ENCODE measurements at places on chromosomes 4 and X.

GRCh38 chr4:80967346-80967745 is 63.2 kb upstream of the BMP3 start:
- no peak for DNase-seq

- DNase-seq, result no peak
Measured at GRCh38 chrX:148825696-148826095, 325.3 kb downstream of the AFF2 start.

DNA sequence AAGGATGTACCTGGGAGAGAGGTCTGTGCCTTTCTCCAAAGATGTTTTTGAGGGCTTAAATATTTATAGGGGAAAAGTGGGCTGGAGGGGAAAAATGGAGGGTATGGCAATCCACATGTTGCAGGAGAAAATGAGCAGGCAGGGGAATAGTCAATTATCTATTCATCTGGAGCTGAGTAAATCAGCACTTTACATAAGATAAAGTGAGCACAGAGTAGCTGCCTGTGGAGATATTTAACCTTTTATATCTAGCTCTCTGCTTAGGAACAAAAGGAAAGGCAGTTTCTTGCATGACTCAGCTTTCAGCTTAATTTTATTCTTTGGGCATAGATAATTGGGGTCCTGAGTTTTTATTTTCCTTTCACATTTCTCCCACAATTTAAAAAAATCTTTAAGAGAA is 93.6 kb upstream of the NPY2R start:
- no peak for DNase-seq

DNA sequence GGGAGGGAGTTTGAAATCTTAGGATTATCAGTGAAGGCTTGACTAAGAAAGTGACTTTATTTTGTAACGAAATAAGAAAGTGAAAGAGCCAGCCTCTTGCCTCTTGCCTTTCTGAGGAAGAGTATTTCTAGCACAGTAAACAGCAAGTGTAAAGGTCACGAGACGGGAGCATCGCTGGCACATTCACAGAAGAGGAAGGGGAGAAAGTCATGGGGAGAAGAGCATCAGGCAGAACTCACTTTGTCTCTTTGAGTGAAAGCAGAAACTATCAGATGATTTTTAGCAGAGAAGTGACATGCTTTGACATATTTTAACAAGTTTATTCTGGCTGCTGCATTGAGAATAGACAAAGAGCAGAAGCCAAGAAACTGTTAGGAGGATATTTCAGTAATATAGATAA is 313.8 kb downstream of the CAMK2D start:
- no peak for DNase-seq

DNA sequence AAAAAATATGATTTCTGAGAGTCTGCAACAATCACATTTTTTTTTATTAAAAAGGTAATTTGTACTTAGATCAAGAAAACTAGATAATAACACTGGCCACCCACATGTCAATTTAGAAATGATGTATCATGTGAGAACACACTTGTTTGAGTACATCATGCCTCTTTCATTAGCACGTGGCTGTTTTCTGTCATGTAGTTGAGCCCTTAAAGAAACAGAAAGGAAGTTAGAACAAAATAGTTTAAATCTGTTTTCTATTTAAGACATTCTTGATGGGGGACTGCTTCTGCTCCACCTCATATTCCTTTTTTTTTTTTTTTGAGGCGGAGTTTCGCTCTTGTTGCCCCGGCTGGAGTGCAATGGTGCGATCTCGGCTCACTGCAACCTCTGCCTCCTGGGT is 207.5 kb downstream of the NSUN7 start:
- no peak for DNase-seq

DNA sequence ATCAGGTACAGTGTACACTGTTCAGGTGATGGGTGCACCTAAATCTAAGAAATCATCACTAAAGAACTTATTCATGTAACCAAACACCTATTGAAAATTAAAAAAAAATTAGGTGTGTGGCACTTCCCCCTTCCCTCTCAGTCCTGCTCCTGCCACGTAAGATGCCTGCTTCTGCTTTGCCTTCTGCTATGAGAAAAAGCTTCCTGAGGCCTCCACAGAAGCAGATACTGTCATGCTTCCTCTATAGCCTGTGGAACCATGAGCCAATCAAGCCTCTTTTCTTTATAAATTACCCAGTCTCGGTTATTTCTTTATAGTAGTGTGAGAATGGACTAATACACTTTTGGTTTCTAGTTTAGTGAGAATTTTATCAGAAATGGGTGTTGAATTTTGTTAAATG is 459.8 kb upstream of the DIPK2B start:
- DNase-seq, result no peak

- DNase-seq, result no peak
Measured at GRCh38 chr4:142202404-142203332, 566.3 kb downstream of the IL15 start.

GRCh38 chr4:113469023-113469390 is 292.5 kb downstream of the CAMK2D start:
- DNase-seq, result no peak

DNA sequence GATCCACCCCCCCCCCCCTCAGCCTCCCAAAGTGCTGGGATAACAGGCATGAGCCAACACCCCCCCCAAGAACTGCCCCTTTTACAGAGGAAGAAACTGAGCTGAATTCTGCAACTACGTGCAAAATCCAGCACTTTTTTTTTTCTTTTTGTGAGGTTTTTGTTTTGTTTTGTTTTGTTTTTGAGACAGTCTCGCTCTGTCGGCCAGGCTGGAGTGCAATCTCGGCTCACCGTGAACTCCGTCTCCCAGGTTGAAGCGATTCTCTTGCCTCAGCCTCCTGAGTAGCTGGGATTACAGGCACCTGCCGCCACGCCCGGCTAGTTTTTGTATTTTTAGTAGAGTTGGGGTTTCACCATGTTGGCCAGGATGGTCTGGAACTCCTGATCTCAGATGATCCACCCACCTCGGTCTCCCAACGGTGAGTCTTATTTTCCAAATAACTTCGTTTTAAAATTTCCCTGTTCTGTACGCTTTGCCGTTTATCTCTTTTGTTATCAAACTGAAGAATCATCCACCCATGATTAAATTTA is 4.9 kb downstream of the CRLF2 start:
- DNase-seq, result no peak

- DNase-seq, result peak; percentile 2
Measured at GRCh38 chr4:120517966-120518365, 404.6 kb downstream of the PRDM5 start.

DNA sequence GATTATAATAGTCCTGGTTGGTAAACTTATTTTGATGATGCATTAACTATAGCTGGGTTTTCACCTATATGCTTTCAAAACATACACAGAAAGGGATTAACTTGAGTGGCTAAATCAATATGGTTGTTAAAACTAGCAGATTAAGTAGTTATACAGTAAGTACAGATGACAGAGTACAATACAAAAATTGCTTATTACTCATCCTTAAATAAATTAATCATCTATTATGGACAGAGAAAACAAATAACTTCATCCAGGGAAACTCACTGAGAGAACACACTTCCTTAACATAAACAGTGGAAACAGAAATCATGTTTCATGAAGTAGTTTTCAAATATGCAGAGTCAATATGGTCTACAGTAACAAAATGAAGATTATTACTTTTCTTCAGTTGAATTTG is 133.4 kb downstream of the AREG start:
- no peak for DNase-seq

GRCh38 chr4:94516999-94517398 is 65.3 kb downstream of the PDLIM5 start:
- DNase-seq, result no peak

DNA sequence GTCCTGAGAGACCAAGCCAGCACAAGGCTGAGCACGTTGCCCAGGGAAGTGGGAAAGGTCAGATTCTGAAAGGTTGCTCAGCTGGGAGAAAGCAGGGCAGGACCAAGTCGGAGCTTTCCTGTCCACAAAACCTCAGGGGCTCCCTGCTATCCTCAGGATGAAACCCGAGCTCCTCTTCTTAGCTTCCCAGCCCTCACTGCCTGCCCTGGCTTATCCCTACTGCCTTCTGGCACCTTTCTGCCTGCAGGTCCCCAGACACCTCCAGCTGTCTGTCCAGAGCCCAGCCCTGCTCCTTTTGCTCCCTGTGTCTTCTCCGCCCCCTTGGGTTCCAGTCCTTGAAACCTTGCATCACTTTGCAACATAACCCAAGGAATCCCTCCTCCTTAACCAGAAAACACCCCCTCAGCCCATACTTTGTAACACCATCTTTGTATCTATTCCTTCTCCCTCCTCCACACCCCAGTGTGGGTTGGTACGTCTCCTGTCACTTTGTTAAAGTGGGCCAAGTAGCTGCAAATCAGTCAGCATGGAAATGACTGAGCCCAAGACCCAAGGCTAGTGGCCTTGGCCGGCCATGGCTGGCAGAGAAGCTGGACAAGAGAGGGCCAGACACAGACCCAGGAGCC is 20.0 kb upstream of the PRRG3 start:
- no peak for DNase-seq

DNA sequence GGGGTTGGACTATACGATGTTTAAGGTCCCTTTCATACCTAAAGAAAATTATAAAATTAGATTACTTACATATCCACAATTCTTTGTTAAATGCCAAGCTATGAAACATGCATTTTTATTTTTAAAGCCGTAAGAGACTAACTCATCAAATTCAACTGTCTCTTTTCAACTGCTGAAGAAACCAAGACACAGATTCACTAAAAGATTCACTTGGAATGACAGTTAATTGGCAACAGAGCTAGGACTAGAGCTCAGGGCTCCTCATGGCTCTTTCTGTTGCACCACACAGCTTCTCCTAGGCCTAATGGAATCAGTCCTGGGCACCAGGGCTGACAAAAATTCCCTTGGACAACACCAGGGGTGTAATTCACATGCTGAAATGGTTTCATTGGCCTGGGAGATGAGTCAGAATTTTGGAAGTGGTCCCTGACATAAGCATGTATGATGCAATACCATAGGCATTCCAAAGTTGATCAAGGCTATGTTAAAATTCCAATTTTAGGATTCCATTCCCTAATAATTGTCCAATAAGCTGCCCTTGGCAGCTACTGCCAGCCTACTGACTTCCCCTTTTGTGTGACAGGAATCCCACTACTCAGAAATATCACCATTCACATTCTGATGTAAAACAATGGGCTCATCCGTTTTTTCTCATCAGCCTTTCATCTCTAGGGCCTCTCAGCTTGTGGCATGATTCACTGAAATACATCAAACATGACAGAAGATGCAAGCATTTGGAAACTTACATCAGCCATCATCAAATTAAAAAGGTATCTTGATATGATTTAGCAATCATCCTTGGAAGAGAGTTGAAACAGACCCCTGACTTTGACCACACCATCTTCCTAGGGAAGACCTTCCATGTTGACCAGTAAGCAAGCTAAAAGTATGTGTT is 54.2 kb downstream of the PLAC1 start:
- peak; percentile 51 for DNase-seq

GRCh38 chrX:154412468-154412867 is 1.1 kb downstream of the TAFAZZIN start:
- no peak for DNase-seq

DNA sequence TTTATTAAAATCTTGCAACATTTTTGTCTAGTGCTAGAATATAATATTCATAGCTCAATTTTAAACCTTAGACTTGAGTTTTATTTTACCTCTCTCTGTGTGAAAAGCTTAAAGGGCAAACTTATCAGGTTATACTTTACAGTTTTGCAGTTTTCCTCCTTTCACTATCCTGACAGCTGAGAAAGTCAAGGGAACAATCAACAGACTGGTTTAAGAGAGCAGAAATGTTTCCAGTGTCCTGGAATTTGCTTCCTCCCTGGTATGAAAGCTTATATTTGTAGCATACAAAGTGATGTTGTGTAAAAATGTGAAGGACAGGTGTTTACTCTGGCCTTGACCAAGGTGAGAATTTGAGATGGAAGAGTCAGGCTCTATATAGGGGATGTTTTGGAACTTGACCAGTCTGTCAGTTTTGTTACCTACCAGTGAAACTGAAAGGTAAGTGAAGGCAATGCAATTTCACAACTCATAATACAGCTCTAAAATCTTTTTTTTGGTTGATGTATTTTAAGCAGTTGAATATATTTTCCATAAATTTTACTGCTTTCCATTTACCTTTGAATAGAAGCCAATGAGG is 64.6 kb downstream of the FHIP1A start:
- DNase-seq, result no peak

GRCh38 chr4:165656399-165656798 is 216.6 kb upstream of the TLL1 start:
- no peak for DNase-seq

DNA sequence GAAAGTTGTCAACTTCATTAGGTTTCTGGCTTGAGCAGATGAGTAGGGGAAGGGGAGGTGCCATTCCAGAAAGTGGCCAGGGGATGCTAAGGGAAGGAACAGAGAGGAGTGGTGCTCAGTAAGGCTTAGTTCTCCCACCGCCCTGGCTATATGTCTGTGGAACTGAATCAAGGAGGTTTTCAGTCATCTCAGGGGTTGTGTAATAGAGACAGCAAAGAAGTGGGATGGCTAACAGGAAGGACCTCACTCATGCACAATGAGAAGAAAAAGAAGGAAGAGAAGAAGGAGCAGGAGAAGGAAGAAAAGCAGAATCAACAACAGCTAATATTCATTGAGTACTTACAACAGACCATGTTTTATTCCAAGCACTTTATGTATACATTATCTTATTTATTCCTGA is 368.7 kb downstream of the MID1IP1 start:
- DNase-seq, result no peak

GRCh38 chr4:189124149-189124758 is 816.4 kb upstream of the FRG1 start:
- DNase-seq, result peak; percentile 2

DNA sequence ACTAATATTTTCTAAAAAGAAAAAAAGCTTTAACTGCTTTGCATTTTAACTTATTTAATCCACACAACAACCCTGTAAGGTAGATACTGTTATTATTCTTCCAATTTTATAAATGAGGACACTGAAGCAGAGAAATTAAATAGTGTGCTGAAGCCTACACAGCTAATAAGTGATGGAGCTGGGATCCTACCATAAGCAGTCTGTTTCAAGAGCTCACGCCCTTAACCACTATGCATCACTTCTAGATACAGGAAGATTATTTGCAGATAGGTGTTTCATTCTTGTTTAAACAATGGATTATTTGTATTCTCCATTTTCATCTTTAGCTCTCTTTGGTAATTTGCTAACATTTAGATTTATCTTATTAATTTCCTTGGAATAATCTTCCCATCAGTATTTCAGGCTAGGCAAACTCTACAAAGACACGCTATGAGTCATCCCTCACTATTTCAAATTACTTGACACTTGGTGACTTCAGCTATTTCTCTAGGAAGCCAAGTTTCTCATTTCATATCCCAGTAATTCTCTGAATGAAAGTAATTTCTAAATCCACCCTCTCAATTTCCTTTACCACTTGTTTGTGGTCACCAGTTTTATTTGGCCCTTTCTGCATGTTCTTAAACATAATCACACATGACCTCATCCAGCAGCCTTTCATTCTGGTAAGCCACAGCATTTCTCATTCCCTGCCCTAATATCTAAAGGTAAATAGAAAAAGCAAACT is 67.3 kb downstream of the ASB9 start:
- DNase-seq, result peak; percentile 26

DNA sequence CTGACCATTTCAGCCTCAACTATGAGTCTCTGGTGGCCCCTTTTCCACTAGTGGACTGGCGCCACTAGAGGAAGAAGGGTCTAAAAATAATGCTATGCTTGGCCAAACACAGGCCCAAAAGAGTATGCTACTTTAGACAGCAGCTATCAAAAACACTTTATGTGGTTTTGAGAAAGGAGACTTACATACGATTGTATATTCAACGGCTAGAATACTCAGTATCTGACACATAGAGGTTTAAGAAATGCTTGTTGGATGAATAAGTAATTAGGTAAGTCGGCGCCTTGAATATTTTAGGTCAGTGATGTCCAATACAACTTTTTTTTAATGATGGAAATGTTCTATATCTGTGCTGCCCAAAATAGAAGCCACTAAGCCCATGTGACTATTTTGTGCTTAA is 25.7 kb upstream of the TMPRSS11A start:
- DNase-seq, result peak; percentile 31
